Stimulated activated CD4-positive, alpha-beta T cell treated with anti-CD3 and anti-CD28 coated beads, TNF-alpha, amount 100 ng/mL, for 48 hours (primary cell): ENCODE measurements at places on chromosomes 2 and 18.

DNA sequence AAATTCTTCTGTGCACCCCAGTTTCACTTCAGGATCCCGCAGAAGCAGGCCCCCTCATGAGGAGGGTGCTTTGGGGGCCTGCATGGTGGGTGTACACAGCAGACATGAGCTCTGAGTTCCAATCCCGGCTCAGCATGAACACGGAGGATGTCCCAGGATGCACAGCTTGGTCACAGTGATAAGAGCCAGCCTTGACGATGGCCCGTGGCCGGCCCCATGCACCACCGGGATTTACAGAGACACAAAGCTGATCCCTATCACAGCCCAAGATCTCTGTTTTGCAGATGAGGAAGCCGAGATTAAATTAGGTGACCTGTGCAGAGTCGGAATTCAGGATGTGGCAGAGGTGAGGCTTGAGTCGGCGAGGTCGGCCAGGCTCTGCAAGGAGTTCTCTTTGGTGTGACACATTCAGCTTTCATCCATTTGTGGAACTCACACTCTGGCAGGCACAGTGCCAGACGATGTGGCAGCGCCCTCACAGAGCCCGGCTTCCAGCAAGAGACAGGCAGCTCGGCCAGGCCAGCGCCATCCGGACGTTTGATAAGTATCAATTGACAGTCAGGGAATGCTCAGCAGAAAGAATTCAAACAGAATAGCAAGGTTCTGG lies 456.3 kb upstream of the MYT1L start:
- DNase-seq, result no peak

DNA sequence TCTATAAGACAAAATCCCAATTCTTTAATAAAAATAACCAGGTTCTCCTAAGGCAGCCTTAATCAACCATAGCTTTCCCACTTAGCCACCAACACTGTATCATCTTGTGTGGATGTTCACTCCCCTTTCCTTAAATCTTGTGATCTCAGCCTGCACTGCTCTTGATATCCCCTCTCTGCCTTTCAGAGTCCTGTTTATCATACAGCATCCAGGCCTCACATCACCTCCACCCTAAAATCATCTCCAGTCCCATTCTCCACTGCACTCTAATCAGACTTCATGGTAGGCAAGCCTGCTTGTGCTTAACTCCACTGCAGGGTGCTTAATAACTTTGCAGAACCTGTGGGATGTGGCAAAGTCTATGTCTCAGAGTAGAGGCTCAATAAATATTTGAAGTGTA lies 18.8 kb downstream of the ARHGAP15 start:
- no peak for DNase-seq

DNA sequence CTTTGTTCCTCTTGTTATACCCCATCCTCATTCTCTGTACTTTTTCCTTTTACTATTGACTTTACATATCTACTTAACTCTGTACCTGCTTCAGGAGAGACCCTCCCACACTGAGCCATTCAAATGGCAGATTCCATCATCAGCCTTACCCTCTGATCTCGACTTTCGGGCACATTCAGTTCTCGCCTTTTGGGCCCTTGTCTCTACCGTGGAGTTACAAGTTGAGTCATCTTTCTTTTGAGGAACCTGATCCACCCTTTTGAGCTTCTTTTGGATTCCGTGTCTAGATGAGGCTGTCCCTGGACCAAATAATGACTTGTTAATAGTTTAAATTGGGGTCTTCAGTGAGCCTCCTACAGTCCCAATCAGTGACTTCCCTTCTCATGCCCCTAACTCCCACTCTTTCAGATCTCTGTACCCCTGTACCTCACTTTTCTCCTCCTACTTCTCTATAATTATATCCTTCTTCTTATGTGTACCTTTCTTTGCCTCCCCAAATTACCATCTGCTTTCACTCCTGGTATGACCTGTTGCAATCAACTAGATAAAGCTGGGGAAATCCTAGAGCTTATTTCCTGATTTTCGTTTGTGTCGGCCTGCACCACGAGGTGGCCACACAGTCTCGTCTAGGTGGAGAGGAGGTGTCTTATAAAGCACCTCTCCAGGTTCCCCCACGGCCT lies 17.2 kb downstream of the SP110 start:
- DNase-seq, result no peak

DNA sequence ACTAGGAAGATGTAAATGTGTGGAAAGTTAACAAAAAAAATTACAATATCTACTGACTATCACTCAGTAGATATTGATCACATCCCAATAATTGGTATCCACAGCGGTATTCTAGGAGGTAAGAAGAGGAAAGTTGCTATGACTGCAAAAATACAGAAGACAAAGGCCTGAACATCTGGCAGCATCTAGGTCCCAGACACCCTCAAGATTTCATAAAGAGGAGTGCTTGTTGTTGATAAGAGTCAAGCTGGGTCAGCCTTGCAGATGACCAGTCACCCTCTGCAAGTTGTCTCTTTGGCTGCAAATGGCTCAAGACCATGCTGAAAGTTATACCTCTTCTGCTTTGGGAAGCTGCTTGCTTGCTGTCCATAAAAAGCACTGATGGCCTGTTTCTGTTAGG lies 228.4 kb upstream of the FBXO11 start:
- no peak for DNase-seq

- DNase-seq, result no peak
Measured at GRCh38 chr2:217953011-217953481, 49.7 kb downstream of the TNS1 start.

DNA sequence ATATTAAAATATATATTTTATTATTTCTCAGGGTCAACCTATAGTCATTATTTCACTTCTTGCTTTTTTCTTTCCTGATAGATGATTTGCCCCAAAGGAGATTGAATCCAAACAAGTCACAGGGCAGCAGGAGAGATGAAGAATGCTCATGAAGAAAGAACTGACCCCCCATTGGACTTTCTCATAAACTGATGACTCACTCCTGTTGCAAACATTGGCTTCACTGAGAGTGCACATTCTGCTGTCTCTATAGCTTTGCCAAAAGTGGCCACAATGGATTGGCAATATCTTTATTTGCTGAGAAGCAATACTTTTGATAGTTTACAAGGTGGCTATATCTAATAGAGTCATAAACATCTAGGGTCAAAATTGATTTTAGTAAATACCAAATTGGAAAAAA lies 55.9 kb upstream of the ZNF385B start:
- no peak for DNase-seq

DNA sequence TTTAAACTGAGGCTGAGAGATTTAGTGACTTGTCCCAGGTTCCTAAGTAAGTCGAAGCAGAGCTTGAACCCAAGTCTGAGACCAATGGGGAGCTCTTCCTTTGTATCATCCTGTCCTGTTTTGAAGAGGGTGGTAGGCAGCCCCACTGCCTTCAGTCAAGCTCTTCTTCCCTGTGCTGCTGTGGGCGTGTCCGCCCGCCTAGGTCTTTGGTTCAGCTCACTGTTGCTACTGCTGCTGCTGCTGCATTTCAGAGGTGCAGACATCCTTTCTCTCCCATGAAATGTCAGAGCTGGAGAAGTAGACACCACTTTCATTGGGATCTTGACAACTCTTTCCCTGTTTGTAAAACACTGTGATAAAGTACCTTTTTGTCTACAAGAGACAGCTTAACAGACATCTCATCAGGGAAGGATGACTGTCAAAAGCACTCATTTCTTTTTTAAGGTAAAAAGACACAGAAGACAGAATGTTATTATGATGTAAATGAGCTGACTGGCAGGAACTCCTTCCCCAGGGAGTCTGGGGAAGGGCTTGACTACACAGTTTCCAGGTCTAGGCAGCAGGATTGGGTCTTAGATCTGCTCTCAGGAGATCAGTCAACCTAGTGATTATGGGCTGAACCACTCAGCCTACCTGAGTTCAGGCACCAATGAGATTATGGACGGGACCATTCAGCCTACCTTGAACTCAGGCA lies 91.7 kb upstream of the TRIB2 start:
- no peak for DNase-seq

DNA sequence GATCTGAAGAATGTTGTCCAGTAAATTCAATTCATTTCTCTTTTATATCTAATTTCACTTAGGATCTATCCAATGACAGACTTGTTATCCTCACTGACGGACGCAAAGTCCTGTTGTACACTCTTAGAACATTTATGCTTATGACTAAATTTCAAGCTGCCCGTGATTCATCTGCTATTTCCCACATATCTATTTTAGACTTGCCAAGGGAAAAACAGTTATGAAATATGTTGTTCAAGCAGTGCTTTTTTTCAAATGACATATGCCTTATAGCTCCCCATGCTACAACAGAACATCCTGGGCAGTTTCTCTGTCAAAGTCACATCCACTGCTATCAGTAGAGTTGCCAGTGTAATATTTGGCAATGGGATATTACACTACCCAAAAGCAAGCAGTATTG lies 94.2 kb upstream of the CBLN2 start:
- DNase-seq, result no peak

- no peak for DNase-seq
Measured at GRCh38 chr2:110124038-110124825, 8.6 kb upstream of the MALL start.

DNA sequence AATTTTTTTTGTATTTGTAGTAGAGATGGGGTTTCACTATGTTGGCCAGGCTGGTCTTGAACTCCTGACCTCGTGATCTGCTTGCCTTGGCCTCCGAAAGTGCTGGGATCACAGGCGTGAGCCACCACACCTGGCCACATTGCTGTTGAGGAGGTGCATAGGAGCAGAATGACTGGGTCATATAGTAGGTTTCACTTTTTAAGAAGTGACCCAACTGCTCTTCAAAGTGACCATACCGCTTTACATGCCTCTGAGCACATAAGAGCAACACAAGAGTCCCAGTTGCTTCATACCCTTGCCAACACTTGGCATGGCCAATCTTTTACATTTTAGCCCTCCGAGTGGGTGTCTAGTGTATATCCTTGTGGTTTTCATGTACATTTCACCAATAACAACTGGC lies 28.9 kb downstream of the RRM2 start:
- DNase-seq, result no peak

DNA sequence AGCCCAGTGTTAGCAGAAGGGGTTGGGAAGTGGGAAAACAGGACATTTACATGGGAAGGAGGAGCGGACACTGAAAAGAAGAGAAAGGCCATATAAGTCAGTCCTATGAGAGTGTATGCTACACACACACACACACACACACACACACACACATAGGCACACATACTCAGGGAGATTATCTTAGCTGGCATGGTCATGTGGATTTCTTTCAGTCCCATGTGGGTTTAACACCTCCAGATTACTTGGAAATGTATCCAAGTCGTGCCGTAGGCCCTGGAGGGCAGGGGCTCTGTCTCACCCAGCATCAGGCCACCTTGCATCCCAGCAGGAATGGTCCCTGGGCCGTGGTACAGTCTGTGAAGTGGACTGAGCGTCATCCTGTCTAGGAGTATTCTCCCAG lies 113.3 kb upstream of the CAPN13 start:
- DNase-seq, result no peak

GRCh38 chr2:222159221-222159620 lies 139.6 kb downstream of the PAX3 start:
- DNase-seq, result no peak

GRCh38 chr2:54954705-54955357 lies 95.4 kb downstream of the RTN4 start:
- no peak for DNase-seq

- DNase-seq, result no peak
Measured at GRCh38 chr2:239310401-239311061, 90.3 kb downstream of the HDAC4 start.

GRCh38 chr2:1157107-1157506 lies 206.5 kb downstream of the SNTG2 start:
- DNase-seq, result no peak

DNA sequence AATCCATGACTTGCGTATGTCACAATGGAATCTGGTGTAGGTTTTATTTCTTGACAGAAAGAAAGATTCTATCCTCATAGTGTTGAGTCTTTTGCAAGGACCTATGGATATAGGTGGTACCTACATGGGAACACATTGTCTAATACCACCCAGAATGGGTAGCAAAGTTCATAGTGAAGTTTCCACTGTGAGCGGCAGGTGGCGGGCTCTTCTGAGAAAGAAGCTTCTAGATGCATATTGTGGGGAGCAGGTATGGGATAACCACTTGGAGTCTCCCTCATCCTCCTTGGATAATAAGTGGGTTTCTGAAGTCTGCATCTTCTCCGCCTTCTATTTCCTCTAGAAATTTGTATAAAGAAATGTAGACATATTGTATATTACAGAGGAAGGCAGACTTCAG lies 44.9 kb downstream of the LINC00305 start:
- DNase-seq, result no peak

- DNase-seq, result no peak
Measured at GRCh38 chr18:59549503-59550173, 147.6 kb downstream of the CCBE1 start.

DNA sequence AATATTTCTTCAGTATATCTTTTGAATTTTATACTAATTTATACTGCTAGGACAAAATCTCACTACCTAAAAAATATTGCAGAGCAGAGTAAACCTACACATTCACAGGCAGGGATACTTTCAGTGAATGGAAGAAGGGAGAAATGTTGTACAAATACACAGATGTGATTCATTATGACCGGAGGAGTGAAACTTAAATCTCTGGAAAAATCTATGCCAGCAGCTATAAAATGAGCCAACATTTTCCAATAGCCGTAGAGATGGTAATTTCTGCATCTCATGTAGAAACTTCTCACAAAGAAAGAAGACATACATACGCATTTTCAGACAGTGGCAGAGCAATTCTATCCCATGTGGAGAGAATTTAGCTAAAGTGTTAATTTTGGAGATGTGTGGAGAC lies 54.8 kb downstream of the KCNS3 start:
- no peak for DNase-seq

GRCh38 chr2:191638802-191639172 lies 39.1 kb upstream of the NABP1 start:
- DNase-seq, result no peak

DNA sequence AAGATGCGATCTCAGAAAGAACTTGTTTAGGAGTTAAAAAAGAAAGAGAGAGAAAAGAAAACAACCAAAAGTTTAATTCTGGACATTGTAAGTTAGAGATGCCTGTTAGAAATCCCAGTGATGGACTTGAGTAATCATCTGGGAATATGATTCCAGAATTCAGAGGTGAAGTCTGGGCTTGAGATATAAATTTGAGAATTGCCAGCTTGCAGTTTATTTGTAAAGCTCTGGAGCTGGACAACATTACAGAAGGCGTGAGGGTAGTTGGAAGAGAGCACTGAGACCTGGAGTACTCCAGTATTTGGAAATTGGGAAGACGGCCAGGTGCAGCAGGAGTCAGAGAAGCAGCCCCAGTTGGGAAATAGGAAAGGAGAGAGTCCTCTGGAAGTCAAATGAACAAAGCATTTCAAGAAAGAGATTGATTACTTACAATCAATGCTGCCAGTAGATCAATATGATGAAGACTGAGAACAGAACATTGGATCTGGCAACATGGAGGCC lies 128.8 kb upstream of the ARHGAP28 start:
- DNase-seq, result no peak
